ENCODE measurements at places on chromosomes 1 and 21.

DNA sequence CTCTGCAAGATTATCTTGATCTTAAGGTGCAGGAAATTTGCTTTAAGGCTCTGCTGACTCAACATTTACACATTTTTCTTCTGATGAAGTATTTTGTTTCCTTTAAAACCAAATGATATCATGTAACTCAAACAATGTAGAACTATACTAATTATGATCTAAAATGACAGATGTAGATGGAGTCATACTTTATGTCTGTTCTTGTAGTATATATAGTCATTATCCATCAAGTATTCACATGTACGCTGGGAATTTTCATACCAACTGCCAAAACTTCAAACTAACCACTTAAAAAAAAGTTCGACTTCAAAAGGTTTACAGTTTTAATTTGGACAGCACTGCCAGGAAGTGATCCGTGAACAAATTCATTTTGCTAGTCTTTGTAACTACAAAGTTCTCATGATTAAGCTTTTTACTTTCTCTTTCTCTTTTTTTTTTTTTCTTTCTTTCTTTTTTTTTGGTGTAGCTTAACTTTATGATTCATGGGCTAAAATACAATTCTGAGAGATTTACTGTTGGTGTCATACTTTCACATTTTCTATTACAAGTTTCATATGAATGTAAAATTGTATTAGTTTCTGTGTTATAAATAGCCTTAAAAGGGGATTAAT, 509.0 kb upstream of the CXADR start:
- DNase-seq, result no peak

DNA sequence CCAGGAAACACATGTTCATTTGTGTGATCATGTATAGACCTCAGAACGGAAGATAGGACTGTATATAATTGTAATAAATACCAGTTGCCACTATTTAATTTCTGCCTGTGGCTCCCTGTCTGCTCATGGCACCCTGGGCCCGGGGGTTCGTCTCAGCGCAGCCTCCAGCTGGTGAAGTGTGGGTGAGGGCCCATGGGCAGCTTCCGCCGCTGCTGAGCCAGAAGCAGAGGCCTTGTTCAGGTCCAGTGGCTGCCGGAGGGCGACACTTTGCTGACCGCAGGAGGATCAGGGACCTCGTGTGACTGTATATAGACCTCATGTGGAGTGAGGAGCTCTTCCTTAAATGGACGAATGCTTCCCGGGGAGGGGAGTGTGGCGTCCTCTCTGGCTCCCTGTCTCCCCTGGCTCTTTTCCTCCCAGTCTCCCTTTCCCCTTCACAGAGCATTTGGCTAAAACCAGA, 155.9 kb downstream of the PEX14 start:
- DNase-seq, result no peak

DNA sequence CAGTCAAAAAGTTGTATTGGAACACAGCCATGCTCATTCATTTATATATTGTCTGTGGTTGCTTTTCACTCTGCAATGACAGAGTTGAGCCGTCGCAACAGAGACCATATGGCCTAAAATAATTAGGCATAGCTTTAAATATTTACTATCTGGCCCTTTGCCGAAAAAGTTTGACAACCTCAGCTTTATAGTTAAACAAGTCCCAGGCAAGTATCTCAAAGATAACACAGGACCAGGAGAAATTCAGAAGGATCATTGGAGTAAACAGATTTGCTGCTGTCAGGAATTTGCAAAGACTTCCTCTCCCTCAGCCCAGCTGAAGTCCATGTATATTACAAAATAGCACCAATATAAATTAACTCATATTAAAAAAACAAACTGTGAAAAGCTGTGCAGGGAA, 34.4 kb downstream of the NID1 start:
- DNase-seq, result no peak

- no peak for DNase-seq
These were observed 87.2 kb downstream of the PEX14 start for GRCh38 chr1:10561955-10562354.

DNA sequence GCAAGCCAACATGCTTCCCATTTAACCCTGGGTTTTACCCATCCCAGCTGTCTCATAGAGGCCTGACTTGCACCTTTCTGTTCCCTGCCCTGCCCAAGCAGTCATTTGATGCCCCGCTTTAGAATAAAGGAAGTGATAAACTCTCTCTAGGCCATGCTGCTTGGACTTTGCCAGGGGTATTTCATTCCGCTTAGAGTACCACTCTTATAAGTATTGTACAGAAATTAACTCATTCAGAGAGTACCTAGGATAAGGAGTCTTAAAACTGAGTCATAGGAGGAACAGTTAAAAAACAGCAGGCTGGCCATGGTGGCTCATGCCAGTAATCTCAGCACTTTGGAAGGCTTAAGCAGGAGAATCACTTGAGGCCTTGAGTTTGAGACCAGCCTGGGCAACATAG, 21.0 kb upstream of the LYST start:
- DNase-seq, result no peak

GRCh38 chr1:218478336-218478735, 133.2 kb downstream of the TGFB2 start:
- DNase-seq, result no peak

GRCh38 chr1:6258675-6259074, 2.2 kb downstream of the GPR153 start:
- no peak for DNase-seq

DNA sequence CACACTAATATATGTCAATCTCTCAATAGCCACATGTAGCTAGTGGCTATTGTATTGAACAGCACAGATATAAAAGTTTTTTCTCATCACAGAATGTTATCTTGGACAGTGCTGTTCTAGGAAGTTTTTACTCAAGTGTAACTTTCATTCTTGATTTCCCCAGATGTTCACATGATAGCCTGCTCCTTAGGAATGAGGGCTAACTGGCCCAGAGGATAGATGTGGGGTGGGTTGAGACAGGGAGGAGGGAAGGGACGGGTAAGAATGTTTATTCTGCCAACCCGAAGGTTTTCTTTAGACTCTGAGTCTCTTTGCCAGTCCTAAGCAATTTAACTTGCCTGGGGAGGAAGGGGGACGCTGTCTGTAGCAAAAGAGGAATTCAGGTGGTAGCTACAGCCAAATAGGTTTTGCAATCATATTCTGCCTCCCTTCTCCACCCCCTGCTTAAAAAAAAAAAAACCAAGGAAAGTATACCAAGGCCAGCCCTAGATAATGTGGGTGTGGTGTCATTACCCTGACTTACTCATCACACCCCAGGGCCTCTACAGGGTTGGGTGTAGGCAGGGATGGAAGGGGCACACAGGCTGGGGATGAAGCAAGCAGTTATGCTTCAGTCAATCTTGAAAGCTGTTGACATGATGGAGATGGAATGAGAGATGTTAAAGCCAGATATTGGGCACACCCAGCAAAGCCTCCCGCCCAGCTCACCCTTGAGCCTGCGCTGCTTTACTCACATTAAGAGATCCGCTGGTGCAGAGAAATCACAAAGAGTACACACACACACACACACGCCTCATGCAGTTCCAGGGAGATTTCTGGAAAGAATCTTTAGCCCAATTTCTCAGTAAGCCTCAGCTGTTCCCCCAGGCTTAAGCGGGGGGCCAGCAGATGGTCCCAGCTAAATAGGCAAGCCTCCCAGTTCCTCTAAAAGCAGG, 59.9 kb downstream of the PLXNA2 start:
- DNase-seq, result no peak

All from pancreas (tissue), 10 donors.